Sciatic nerve (tissue), 2 donors: ENCODE measurements at places on chromosomes 6 and 20. TPM values are rescaled to one million over a fixed set of nuclear protein-coding genes. Genes with fewer than 3 reads are reported as not detected.

Gene NOX3
- not detected for total RNA-seq

Gene CUL7
- total RNA-seq = 20.9 TPM

Gene OPN5
- not detected for total RNA-seq

Gene PDE10A
- total RNA-seq = 14.1 TPM

Gene NKAIN2
- total RNA-seq = 48.4 TPM

Gene FKBP1C
- 0.89 TPM for total RNA-seq

Gene GJA1
- total RNA-seq = 80.5 TPM

Gene NTSR1
- total RNA-seq = 0.09 TPM

Gene STK38
- total RNA-seq = 39.7 TPM

Gene BIRC7
- 26.0 TPM for total RNA-seq

Gene SPATS1
- not detected for total RNA-seq

Gene NHLRC1
- 1.8 TPM for total RNA-seq

GRCh38 chr6:13053006-13053461 is 275.3 kb downstream of the TBC1D7 start:
- no peak for DNase-seq

DNA sequence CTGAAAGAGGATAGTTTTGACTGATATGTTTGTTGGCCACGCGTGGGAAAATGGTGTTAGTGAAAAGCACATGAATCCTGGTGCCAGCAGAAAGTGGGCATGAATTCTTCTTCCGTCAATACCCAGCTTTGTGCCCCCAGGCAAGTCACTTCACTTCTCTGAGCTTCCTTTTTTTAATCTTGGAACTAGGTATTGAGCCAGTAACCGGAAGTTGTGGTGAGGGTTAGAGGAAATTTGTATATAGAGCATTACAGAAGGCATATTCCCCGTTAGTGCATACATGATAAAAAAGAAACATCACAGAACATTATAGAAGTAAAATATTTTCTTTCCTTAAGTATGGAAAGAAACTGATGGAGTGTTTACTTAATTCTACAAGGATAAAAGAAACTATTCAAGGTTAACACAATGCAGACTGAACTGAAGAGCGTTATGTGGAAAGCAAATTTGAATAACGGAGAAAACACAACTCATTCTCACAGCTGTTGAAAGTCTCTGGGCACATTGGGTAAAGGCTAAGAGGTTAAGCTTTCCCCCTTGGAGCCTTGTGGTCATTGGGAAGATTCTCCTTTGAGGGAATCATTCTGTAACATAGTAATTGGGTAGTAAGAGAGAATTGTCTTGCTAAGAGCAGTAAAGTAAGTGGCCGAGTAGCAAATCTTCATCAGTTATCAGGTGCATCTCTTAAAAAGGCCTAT is 223.1 kb downstream of the BCAS1 start:
- no peak for DNase-seq

DNA sequence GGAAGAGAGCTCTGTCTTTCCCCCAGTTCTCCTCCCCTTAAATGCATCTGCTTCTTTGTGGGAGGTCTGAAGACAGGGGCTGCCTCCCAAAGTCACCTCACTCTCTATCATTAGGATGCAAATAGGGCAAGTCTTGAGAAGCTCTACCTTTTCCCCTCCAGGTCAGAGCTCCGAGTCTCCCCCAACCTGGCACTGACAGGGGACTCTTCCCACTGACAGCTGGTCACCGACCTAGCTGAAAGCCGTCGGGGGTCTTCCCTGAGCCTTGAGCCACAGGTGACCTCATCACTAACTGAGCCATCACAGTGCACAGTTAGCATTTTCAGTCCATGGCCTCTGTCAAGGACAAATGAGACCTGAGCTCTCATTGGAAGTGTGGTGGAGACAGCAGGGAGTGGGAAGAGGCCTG is 386.7 kb downstream of the HACE1 start:
- DNase-seq = no peak

DNA sequence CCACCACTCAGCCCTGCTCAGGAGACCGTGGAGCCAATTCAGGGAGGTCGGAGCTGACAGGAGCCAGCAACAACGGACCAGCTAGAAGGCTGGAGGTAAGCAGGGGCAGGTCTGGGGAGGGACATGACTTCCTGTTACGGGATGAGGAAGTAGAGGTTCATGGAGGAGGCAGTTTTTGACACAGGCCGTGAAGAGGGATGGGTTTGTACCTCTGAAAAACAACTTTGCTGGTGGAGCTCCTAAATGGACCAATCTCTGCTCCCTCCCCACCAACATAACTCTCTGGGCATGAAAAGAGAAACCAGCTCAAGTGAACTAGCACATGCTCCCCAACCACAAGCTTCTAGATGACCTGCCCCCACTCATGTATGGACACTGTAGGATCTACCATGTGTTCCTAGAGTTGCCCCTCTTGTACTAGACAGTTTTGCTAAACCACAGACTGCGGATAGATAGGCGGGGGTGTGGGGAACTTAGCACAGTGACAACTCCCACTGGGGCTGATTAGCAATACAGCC is 31.4 kb downstream of the RALGAPA2 start:
- DNase-seq = no peak

DNA sequence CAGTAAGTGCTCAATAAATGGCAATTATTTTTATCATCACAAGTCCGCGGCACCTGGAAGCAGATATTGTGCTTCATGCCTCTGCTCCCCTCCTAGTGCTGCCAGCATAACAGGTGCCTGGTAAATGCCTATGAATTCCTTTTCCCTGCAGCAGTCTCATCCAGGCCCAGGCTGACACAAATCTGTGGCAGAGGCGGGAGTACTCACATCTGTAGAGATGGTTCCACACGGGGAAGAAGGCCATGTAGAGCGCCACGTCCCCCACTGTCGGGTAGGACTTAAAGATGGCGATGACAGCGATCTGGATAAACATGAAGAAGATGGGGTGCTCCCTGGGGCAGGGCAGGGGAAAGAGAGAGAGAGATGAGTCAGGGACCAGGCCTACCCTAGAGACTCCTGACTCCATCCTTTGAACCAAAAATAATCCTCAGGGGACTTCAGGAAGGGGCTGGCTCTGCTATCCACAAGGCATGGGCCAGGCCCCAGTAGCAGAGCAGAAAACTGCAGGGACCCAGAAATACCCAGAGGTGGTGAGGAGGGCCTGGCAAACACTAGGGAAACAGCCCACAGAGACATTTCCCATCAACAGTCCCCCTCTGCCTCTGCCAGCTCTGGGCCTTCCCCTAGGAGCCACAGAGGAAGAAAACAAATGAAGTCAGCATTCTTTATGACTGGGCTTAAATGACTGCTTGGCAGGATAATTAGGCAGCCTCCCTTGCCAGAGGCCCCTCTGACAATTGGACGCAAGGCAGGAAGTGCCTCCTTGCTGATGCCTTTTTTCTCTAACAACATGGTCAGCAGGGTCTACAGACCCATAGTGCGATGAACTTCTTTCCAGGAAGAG is 23.0 kb downstream of the MAP1LC3A start:
- DNase-seq = peak; percentile 58

- no peak for DNase-seq
These were observed 31.3 kb upstream of the PPP1R3G start for GRCh38 chr6:5053864-5054244.

DNA sequence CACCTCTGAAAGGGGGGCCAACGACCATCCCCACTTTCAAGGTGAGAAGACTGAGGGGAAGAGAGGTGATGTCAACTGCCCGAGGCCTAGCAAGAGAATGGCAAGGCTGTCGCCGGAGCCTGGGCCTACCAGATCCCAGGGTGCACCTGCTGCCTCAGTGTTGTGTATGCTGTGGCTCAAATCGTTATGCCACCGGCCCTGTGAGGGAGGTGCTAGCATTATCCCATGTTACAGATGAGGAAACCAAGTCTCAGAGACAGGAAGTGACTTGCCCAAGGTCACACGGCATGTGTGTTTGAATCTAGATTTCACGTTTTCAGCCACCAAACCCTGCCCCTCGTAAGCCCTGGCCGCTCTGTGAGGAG is 152.5 kb downstream of the CEBPB start:
- DNase-seq = no peak

GRCh38 chr6:5162355-5162754 is 77.2 kb downstream of the PPP1R3G start:
- no peak for DNase-seq

- DNase-seq = no peak
These were observed 74.6 kb upstream of the CD93 start for GRCh38 chr20:23160536-23161243.

DNA sequence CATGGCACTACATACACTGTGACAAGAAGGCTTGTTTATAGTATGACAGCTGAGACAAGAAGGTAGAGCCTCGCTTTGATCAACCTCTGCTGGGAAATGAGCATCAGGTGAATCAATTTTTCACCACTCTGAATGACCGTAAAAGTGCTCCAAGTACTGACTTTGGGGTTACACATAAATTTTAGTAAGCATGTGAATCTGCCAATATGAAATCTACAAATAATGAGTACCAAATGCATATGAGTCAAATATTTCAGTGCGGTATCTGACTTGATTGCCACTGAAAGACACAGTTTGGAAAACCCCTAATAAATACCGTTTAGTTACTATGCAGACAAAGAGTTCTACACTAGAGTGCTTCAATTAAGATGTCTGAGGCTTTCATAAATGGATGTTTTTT is 77.8 kb downstream of the ATG5 start:
- DNase-seq = no peak

DNA sequence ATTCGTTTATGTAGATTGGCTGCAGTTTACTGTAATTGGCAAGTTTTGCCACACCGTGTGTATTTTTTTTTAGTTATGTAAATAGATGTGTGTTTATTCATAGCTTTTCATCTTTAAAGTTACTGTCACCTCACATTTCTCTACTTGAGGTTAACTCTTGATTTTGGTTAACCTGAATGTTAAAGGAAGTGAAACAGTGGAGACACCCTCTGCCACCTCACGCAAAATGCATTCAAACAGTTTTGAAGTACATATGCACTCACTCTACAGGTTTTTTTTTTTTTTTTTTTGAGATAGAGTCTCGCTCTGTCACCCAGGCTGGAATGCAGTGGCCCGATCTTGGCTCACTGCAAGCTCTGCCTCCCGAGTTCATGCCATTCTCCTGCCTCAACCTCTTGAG is 17.7 kb downstream of the OR2A4 start:
- no peak for DNase-seq

DNA sequence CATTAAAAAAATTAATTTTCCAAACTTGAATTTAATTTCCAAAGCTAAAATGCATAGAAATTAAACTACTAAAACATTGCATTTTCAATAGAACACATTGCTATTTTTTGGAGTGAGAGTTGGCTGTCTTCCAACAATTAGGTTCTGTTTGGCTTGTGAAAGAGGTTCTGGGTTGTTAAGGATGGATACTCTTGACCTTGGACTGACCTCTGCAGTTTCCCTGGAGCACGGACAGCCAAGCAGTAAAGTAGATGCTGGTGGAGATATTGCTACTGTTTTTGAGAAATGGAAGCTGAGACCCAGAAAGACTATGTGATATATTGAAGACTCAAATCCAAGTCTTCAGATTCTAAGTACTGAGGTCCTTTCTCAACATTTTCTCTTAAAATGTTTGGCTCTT is 95.9 kb upstream of the CHD6 start:
- no peak for DNase-seq

DNA sequence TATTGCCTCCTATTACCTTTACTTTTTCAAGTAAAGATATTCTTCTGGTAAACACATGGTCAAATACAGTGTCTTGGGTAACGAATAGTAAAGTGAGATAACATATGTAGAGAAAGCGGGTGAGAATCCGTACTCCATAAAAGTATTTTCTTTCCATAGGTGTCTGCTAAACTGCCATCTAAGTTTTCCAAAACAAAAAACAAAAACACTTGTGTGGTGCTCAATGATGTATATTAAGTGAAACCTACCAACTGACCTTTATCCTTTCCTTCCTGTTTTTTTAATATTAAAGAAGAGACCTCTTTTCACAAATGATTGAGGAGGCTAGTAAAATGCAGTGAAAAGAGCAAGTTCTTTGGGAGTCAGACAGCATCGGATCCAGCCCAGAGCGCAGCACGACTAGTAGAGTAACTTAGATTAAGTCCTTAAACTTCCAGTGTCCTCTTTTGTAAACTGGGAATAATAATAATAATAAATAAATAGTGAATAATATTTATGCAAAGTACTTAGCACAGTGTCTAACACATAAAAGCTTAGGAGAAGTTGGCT is 437 bp upstream of the CDKAL1 start:
- DNase-seq = no peak

DNA sequence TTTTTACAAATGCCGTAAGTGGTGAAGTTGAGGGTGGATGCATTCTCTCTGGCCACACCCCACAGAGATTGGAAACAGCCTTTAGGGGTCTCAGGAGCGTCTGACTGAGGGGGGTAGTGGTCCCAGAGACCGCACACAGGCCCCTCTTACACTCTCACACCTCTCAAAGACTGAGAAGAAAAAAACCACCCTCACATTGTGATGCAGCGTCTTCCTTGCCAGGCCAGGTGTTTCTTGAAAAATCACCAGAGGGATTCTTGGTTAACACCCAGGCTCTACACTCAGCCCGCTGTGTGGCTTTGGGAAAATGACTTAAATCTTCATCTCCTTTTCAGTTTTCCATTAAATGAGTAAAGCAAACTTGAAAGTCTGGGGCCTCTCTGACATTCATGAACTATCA is 115.8 kb upstream of the SPTLC3 start:
- DNase-seq = no peak

GRCh38 chr20:20010639-20011500 is 6.3 kb upstream of the NAA20 start:
- no peak for DNase-seq

- no peak for DNase-seq
These were observed 50.0 kb upstream of the ESR1 start for GRCh38 chr6:151757506-151757955.

DNA sequence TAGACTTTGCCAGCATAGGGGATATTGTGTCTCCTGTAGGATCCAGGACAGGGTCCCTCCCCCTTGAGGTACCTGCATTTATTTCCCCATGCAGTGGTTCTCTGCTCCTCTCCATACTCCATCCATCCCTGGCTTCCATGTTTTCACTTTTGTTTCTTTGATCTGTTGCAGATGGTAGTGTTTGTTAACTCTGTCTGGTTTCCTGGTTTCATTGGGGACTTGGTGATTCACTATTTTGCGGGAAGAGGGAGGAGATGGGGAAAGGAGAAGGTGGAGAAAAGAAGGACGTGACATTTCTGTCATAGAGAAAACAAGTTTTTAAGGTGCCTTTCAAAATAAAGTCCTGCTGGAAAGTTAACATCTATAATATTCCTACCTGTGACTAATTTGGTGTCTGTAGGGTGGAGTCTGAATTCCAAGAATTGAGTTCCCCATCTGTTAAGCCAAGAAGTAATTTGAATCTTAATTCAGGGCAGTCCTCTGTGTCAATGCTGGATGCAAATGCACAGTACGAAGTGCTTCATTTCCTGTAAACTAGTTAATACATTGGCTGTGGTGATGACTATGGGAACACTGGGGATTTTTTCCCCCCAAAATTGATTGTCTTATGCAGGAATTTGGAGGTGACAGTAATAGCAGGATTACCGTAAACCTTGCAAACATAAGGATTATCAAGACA is 6.9 kb upstream of the RNF144B start:
- no peak for DNase-seq

DNA sequence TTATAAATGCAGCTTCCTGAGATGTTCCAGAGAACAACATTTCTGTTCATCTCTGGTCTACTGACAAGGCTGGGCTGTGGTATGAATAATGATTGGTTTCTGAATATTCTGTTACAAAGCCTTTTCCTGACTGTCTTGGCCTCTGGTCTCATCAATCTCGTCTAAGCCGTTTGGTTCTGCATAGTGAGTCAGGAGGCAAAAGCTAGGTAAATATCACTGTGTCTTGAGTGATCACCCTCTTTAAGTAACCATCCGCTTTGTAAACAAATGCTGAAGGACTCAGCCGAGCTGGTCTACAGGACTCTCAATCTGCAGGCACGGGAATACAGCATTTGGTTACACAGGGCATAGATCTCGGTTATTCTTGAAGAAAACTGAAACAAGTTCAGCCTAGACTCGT is 511.9 kb downstream of the KIF16B start:
- no peak for DNase-seq

GRCh38 chr6:21360336-21360735 is 233.2 kb upstream of the SOX4 start:
- DNase-seq = no peak
